Heart left ventricle (tissue), 16 donors: ENCODE measurements at places on chromosomes 3 and 15. TPM values are rescaled to one million over a fixed set of nuclear protein-coding genes. Genes with fewer than 3 reads are reported as not detected.
A peak's percentile ranks its signal among the peaks of the same experiment; 100 is the strongest.

DNA sequence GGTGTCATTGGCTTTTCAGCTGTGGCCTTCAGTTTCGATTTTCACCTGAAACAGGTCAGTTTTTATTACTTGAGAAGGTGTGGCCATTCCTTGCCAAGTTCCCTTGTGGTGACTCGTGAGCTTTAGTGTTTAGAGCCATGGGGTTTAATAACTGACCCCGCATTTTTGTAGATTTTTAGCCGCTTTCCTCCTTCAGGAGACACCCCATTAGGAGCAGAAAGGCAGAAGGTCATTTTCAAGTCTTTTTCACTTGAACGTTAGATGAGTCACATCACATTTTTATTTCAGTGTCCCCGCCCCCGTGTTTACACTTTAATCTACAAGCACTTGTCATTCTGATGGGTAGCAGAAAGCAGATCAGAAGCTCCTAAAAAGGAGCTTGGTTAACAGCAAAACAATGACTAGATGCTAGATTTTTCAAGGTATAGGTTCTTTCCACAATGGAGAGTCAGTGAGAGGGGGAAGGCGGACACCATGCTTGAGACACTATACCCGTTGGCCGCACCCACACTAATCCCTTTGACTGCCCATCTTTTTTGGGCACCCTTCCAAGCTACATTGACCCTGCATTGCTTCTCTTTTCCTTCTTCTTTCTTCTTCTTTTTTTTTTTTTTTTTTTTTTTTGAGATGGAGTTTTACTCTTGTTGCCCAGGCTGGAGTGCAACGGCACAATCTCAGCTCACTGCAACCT, 132.7 kb downstream of the GHSR start:
- DNase-seq: no peak

Gene CTNNB1
- polyA plus RNA-seq: 25.6 TPM

- no peak for DNase-seq
Measured at GRCh38 chr3:127370906-127371305, 83.1 kb upstream of the PRR20G start.

Gene C3orf20
- not detected for polyA plus RNA-seq

- no peak for DNase-seq
Measured at GRCh38 chr3:187992609-187993008, 161.3 kb upstream of the LPP start.

Gene CPOX
- 8.2 TPM for polyA plus RNA-seq

Gene USP50
- not detected for polyA plus RNA-seq

Gene AHSG
- polyA plus RNA-seq: 0.06 TPM

DNA sequence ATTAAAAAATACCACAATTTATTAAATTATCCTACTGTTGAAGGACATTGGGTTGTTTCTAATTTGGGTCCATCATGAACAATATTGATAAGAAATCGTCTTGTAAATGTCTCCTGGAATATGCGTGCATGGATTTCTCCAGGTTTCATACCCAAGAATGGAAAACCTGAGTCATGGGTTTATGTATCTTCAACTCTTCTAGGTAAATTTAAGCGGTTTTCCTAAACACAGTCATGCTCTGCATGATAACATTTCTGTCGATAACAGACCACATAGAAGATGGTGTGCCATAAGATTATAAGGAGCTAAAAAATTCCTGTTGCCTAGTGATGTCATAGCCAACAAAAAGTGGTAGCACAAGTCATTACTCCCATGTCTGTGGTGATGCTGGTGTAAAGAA, 39.9 kb upstream of the SCN5A start:
- no peak for DNase-seq

GRCh38 chr3:15443826-15444524, 16.6 kb downstream of the EAF1 start:
- no peak for DNase-seq

Gene TTLL13
- 0.07 TPM for polyA plus RNA-seq

- no peak for DNase-seq
Measured at GRCh38 chr3:155069729-155070128, 10.4 kb upstream of the MME start.

- no peak for DNase-seq
Measured at GRCh38 chr15:80576519-80577090, 118.5 kb upstream of the ABHD17C start.

- no peak for DNase-seq
Measured at GRCh38 chr15:84604826-84605553, 4.2 kb downstream of the ZSCAN2 start.

DNA sequence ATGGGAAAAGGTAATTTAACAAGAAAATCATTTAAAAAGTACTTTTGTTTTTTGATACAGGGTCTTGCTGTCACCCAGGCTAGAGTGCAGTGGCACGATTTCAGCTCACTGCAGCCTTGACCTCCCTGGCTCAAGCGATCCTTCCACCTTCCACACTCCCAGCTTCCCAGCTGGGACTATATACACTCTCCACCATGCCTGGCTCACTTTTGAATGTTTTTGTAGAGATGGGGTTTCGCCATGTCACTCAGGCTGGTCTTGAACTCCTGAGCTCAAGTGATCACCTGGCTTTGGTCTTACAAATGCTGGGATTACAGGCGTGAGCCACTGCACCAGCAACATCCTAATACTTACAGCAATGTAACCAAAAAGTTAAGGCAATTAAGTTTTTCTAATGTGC, 3.5 kb upstream of the ZBTB11 start:
- DNase-seq: no peak

GRCh38 chr3:40980467-40980866, 218.8 kb upstream of the CTNNB1 start:
- DNase-seq: no peak

DNA sequence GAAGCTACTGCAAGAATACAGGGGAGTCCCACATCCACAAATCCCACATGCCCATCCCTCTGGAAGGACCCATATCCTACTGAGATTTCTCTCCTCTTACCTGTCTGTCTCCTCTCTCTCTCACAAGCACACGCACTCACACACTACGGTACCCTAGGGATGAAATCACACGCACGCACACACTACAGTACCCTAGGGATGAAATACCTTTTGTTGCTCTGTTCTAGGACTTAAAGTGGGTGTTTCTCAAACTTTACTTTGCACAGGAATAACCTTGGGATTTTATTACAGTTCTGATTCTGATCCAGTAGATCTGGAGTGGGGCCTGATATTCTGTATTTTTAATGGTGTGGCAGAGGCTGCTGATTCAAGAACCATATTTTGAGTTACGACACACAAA, 622.2 kb upstream of the ZNF385D start:
- no peak for DNase-seq

DNA sequence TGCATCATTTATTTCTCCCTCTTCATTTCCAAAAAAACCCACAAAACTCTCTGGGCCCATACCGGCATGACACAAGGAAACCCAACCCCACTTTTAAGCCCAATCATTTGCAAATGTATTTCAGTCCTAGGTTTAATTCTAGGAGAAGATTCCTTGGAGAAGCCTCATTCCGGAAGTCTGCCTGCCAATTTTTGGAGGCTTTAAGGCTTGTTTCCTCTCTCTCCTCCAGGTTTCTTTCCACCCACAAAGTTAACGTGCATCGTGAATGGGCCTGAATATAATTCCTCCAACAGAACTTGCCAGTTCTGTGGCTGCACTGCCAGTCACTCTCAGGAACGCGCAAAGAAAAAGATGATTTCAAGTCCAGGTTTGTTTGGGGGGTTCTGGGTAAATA, 69.9 kb upstream of the FOXP1 start:
- DNase-seq: no peak

DNA sequence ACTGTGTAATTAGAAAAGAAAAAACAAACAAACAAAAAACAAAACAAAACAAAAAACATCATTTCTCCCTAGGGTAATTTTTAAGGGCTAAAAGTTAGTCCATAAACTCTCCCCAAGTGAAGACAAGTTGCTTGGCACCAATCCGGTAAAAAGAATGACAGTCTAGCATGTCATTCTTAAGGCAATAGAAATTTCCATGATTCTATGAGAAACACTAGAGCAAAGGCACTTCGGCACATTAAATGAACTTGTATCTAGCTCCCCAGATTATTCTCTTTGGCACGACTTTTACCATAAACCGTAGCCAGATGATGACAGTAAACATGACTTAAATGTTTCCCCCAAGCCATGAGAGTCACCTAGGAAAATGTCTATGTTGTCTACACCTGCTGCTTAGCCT, 10.1 kb downstream of the COL8A1 start:
- no peak for DNase-seq

Gene DET1
- 4.6 TPM for polyA plus RNA-seq

Gene CX3CR1
- 0.15 TPM for polyA plus RNA-seq

Gene UMPS
- 2.3 TPM for polyA plus RNA-seq

DNA sequence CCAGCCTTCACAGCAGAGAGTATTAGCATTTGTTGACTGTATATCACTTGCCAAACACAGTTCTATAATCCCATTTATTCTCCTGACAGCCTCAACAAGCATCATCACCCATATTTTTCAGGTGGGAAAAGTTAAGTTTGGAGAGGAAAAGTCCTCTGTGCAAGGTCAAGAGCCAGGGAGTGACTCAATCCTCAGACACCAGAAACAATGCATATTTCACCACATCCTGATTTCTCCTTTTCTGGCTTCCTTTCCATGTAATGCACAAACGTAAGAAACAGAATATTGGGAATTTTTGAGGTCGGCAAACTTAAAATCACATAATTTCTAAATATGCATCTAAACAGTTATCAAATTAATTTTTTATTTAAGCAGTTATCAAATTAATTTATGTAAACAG, 116.0 kb upstream of the GADL1 start:
- DNase-seq: no peak

Gene VWA5B2
- polyA plus RNA-seq: not detected

DNA sequence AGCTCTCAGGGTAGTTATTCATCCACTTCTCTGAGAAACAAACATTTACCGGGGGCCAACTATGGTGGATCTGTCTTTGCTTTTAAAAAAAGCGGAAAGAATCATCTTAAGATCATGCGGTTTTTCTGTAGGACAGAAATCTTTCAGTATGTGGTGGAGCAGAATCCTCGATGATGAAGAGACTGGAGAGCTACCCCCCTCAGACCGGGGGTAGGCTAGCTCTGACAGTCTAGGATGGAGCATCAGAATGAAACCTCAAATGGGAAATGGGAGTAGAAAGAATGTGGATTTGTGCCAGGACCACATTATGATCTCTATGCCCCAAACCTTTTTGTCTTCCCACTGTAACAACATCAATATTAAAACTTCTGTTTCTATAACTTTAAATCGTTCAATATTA, 30.3 kb downstream of the TPRG1 start:
- DNase-seq: no peak

DNA sequence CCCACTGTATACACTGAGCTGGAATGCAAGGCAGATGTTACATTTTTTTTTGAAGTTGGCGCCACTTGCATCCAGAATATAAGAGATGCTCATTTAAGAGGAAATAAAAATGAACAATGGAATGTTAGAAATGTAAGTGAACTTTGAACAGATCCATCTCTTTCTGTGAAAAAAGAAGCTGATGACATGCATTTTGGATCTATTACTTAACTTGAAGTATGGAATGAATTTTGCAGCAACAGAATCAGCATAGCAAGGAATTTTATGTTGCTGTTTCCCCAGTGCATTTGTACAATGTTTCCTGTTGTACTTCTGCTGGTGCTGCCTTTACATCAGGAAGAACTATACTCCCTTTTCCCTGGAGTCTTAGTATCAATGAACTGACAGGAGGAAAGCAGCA, 178.2 kb downstream of the LSAMP start:
- DNase-seq: no peak

DNA sequence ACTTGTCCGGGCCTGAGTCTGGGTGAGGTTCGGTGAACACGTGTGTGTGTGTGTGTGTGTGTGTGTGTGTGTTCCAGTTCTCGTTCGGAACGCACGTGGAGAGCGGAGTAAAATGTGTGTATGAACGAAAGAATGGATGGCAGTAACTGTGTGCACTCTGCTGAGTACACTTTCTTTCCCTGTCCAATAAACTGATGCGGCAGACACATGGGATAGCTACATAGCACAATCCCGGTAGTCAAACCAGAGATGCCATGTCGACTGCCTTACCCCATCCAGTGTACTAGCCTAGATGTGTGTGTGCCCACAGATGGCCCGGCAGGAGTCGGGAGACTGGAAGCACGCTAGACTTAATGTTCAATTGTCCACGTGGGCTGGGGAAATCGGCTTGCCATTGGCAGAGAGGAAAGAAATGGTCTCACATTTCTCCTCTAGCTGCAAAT, 507 bp upstream of the GOLIM4 start:
- peak; percentile 73 for DNase-seq
